ENCODE measurements at places on chromosomes 12 and 14. TPM values are rescaled to one million over a fixed set of nuclear protein-coding genes. Genes with fewer than 3 reads are reported as not detected.

KRT7 gene
- total RNA-seq: 105 TPM

IL26 gene
- total RNA-seq: not detected

B4GALNT1 gene
- total RNA-seq: not detected

DNA sequence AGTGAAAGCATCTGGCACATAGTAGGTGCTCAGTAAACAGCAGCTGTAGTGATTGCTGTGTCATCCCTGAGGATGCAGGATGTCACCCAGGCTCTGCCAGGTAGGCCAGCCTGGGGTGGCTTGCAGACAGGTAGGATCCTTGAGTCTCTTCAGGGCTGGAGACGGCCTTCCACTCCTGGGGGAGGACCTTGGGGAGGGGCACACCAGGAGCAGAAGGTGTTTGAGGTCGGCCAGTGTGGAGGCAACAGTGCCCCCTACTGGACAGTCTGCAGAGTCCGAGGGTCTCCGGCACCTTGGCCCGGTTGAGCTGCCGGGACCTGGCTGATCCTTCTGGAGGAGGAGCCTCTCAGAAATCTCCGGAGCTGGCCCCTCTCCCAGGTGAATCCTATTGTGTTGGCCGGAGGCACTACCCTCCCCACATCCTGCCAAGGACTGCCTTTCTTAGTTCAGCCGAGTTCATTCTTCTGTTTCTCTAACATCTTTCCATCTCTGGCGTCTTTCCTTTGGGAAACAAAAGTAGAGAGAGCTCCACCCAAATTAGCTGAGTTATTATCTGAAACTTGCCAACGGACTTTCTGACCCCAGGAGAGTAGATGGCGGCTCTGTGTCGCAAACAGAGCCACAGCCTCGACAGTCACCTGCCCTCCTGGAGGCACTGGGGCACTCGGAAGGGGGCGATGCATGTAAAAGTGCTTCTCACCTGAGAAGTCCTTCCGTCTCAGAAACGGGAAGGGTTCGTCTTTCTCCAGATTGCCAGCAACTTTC lies 41.8 kb upstream of the CLMN start:
- DNase-seq: no peak
- no peak overlapping the region for H3K4me3 ChIP-seq
- peaks cover 15% of the 10 kb centered on the region for H3K27me3 ChIP-seq
- peaks cover 10% of the 10 kb centered on the region for H3K4me1 ChIP-seq
- H3K36me3 ChIP-seq: no peaks in the 10 kb centered on the region

DNA sequence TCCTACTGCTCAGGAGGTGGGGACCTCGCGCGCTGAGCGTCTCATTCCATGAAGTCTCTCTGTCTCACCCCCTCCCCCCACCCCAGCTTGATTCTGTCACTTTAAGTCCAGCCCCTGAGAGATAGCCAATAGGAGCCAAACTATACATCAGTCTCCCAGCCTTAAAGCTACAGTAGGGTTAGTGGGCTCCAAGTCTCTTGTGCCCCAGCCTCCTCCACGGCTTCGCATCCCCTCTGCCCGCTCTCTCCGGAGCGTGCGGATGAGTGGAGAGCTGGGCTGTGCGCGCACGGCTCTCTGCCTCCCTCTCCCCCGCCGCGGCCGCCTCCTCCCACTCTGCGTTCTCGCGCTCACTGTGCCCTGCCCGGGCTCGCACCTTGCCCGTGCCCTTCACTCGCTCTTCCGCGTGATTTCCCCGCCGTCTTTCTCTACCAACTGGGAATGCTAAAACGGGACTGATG lies at the start of gene ESRRB:
Gene ESRRB, plus strand, starts transcription at position 191 of the 458 bp plus-strand sequence. Its CDS starts 265 bp downstream, at position 456.
- H3K27me3 ChIP-seq: peaks cover 82% of the 10 kb centered on the region
- H3K27ac ChIP-seq: no peak within 1 kb of the TSS
- peaks cover 21% of the 10 kb centered on the region for H3K4me1 ChIP-seq
- DNase-seq: no peak
- H3K4me3 ChIP-seq: peak within 1 kb of the TSS; percentile 36
- H3K36me3 ChIP-seq: no peaks in the 10 kb centered on the region

DNA sequence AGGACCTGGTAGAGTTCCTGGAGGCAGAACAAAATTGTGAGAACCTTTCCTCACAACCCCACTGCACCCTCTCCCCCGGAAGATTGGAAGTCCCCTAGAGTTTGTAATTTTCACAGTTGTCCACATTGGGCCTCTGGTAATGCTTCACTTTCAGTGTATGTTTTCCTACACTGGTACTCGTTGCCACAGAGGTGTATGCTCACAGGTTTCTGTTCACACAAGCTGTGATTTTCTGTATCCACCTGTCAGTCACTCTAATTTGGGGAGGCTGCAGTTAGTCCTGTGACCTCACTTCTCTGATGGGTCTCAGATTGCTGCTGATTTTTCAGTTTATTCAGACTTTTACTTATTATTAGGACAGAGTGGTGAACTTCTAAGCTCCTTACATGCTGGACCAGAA lies 66.4 kb upstream of the BMP4 start:
- no peak overlapping the region for H3K27ac ChIP-seq
- H3K4me3 ChIP-seq: no peak overlapping the region
- H3K36me3 ChIP-seq: no peaks in the 10 kb centered on the region
- no peaks in the 10 kb centered on the region for H3K27me3 ChIP-seq

GRCh38 chr14:64702493-64703394 lies 1.5 kb upstream of the PLEKHG3 start:
- H3K4me3 ChIP-seq: peak overlapping the region; percentile 81
- peak; percentile 72 for DNase-seq
- H3K27me3 ChIP-seq: no peaks in the 10 kb centered on the region
- H3K27ac ChIP-seq: peak overlapping the region; percentile 93
- no peaks in the 10 kb centered on the region for H3K36me3 ChIP-seq

GRCh38 chr14:26385310-26385709 lies 212.5 kb downstream of the NOVA1 start:
- no peaks in the 10 kb centered on the region for H3K4me1 ChIP-seq
- no peak overlapping the region for H3K4me3 ChIP-seq
- H3K36me3 ChIP-seq: no peaks in the 10 kb centered on the region
- H3K27ac ChIP-seq: no peak overlapping the region
- DNase-seq: no peak

GRCh38 chr12:51951199-51951842 lies at the start of gene ACVR1B:
Gene ACVR1B, plus strand, starts transcription at chr12:51951699. Its CDS starts 45 bp downstream, at chr12:51951744.
- H3K27me3 ChIP-seq: no peaks in the 10 kb centered on the region
- peak within 1 kb of the TSS; percentile 99 for H3K27ac ChIP-seq
- H3K4me1 ChIP-seq: peaks cover 46% of the 10 kb centered on the region
- peak; percentile 96 for DNase-seq

DNA sequence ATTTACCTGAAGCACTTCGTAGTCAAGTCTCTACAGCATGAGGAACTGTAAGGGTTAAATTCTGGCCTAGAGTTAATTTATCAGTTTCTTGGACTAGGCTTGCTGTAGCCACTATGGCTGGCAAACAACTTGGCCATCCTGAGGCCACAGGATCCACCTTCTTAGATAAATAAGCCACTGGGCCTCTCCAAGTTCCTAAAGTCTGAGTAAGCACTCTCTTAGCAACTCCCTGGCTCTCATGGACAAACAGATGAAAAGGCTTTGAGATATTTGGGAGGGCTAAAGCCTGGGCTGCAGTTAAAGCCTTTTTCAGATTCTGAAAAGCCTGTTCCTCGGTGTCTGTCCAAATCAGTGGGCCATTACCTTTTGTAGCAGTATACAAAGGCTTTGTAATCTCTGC lies 675.0 kb downstream of the TMEM121 start:
- no peak overlapping the region for H3K4me3 ChIP-seq
- peaks cover 23% of the 10 kb centered on the region for H3K27me3 ChIP-seq
- H3K4me1 ChIP-seq: no peaks in the 10 kb centered on the region
- no peak overlapping the region for H3K27ac ChIP-seq
- H3K36me3 ChIP-seq: no peaks in the 10 kb centered on the region

DNA sequence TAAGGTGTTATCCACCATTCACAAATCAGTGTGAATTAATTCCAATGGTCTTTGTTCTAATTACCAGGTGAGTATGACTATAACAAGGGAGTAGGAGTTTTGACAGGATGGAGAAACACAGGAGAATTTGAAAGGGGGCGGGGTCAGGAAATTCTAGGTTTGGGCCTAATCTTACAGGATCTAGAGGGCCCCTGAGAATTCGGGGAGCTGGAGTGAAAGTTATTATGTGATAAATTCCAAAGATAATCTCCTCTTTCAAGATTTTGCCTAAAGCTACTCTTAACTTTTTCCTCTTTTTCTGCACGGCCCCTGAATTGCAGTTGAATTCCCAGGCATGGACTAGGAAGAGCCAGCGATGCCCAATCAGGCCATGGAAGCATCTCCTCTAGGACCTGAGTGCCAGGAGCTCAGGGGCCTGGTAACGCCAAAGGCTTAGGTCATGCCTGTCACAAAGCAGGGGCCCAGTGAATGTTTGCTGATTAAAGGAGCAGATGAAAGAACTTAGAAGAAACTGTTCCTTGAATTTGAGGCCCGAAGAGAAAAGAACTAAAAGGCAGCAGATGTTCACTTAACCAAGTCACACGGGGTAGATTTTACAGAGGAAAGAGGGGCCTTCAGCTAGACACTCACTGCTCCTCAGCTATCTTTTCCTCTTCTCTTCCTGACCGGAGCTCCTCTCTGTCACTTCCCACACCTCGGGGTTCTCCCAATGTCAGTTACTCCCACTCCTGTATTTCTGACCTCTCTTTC lies 195.5 kb downstream of the PPM1H start:
- no peaks in the 10 kb centered on the region for H3K36me3 ChIP-seq
- no peak overlapping the region for H3K27ac ChIP-seq
- no peaks in the 10 kb centered on the region for H3K4me1 ChIP-seq
- DNase-seq: no peak
